ENCODE measurements at places on chromosomes 6 and 20. TPM values are rescaled to one million over a fixed set of nuclear protein-coding genes. Genes with fewer than 3 reads are reported as not detected.

CAP2 gene
- total RNA-seq = 20.6 TPM

DAAM2 gene
- 71.5 TPM for total RNA-seq

DZANK1 gene
- total RNA-seq = 3.7 TPM

LINC00237 gene
- total RNA-seq = not detected

SCAND1 gene
- 42.3 TPM for total RNA-seq

GFOD1 gene
- 25.3 TPM for total RNA-seq

IP6K3 gene
- 0.56 TPM for total RNA-seq

ARG1 gene
- not detected for total RNA-seq

LRRN4 gene
- total RNA-seq = 0.27 TPM

ZFP57 gene
- total RNA-seq = 3.2 TPM

TRAPPC3L gene
- total RNA-seq = not detected

MTFR2 gene
- total RNA-seq = not detected

SLC35F1 gene
- total RNA-seq = 0.81 TPM

FNDC1 gene
- total RNA-seq = 5.3 TPM

CYP39A1 gene
- total RNA-seq = 1.1 TPM

OR2B6 gene
- not detected for total RNA-seq

UBE2C gene
- not detected for total RNA-seq

BCAS1 gene
- 3.6 TPM for total RNA-seq

PSORS1C2 gene
- total RNA-seq = not detected

FOXA2 gene
- not detected for total RNA-seq

IRF4 gene
- 1.1 TPM for total RNA-seq

MICA gene
- 16.4 TPM for total RNA-seq

TUBB1 gene
- total RNA-seq = not detected

KCNQ2 gene
- not detected for total RNA-seq

RAB44 gene
- total RNA-seq = 0.27 TPM
